NCI-H446 (cell line): ENCODE measurements at places on chromosomes 12 and 14.

DNA sequence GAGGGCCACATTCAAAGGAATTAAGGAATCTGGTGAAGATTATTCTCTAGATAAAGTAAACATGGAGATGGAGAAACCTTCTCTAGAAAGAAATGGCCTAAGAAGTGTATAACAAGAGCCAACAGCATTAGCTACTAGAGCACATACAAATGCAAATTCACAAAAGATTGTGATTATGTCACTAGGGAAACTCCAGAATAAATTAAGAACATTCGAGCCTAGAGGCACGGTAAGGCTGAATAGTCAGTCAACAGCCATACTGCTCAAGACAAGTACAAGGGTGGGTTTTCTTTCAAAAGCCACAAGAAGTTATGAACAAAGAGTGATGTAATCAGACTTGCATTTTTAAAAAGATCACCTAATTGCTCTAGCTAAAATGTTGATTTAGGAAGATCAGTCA lies 25.4 kb downstream of the PPP4R3A start:
- DNase-seq = no peak

DNA sequence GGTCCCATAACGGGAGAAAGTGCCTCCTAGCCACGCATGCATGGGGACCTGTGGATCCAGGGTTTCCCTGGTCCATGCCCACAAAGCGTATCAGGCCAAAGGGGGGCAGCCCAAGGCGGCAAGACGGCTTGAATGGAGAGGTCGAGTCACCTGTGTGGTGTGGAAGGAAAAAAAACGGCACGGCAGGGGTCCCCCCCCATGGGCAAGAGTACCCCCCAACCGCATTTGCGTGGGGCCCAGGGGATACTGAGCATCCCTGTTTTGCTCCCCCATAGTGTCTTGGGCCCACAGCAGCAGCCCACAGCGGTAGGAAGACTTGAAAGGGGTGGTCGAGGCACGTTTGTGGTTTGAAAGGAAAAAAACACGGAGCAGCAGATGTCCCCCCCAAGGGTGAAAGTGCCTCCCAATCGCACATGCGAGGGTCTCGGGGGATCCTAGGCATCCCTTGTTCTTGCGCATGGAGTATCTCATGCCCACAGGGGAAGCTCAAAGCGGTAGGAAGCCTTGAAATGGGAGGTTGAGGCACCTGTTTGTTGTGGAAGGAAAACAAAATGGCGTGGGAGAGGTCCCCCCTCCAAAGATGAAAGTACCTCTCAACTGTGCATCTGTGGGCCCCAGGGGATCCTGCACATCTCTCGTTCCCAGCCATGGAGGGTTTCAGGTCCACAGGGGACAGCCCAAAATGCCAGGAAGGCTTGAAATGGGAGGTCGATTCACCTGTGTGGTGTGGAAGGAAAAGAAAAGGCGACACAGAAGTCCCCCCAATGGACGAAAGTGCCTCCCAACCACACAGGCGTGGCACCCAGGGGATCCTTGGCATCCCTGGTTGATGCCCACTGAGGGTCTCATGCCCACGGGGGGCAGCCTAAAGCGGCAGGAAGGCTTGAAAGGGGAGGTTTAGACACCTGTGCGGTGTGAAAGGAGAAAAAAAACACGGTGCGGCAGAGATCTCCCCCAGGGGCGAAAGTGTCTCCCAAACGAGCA lies 577.5 kb downstream of the ALG10 start:
- DNase-seq = no peak

DNA sequence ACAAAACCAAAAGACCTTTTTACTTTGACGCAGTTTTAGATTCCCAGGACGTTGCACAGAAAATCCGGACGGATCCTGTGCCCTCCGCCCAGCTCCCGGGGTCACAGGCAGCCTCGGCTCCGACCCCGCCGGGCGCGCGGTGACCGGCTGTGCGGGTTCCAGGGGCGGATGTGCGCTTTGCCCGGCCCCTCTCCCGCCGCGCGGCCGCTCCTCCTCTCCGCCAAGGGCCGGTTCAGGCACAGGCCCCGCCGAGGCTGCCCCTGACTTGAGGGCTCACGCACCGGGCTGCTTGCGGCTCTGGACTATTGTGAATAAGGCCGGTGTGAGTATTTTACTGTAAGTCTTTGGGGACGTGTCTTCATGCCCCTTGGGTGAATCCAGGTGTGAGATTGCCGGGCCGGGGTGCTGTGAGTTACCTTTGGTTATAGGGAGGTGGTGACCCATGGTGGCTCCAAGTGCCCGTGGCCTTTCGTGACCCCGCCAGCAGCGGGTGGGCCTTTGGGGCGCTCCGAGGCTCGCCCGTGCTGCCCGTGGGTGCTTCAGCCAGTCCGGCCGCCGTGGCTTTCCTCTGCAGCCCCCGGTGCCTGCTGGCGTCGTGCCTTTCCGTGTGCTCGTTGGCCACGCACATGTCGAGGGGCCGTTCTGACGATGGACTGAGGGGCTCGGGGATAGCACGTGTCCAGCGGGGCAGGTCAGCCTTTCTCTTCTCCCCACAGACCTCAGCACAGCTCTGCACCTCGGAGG lies 45.9 kb downstream of the NOC4L start:
- no peak for DNase-seq

DNA sequence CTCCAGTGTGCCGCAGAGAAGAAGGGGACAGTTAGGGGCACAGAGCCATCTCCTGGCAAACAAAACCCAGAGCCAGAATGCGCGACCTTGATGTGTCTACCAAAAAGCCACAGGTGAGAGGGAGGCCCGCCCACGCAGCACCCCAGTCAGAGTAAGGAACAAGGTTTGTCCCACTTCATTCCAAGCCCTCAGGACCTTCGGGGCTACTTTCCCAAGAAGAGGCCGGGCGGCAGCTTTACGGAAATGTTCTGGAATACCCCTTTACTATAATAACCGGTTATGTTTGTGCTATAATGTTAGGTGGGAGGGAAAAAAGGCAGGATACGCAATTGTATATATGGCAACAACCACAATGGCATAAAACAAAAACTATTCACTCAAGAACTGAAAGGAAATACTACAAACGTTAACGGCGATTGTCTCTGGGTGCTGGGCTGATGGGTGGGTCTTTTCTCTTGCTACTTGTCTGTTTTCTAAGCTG lies 12.3 kb downstream of the CCDC88C start:
- no peak for DNase-seq

- no peak for DNase-seq
Observed at GRCh38 chr14:90831821-90832220, 15.6 kb upstream of the TTC7B start.

GRCh38 chr12:2054091-2055018 lies 1.6 kb downstream of the CACNA1C start:
- peak; percentile 33 for DNase-seq

GRCh38 chr12:70919176-70919575 lies 1.4 kb downstream of the PTPRR start:
- no peak for DNase-seq

DNA sequence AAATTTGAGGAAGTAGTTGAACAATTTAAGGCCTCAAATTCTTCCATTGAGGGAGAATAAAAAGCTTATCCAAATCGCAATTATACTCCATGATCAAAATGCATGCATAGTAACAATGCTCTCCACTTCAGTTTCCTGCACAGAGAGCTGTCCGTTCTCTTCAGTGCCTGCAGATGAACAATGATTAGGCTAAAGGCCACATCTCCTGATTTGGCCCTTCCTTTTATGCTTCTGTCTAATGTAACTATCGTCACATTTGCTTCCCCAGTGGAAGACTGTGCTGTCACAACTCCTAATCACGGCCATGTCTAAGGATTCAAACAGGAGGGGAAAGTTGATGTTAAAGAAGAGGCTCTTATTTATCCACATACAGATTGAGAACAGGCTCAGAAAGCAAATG lies 113.6 kb upstream of the NPAS3 start:
- no peak for DNase-seq

- no peak for DNase-seq
Observed at GRCh38 chr12:108348842-108349241, 9.7 kb upstream of the CMKLR1 start.

DNA sequence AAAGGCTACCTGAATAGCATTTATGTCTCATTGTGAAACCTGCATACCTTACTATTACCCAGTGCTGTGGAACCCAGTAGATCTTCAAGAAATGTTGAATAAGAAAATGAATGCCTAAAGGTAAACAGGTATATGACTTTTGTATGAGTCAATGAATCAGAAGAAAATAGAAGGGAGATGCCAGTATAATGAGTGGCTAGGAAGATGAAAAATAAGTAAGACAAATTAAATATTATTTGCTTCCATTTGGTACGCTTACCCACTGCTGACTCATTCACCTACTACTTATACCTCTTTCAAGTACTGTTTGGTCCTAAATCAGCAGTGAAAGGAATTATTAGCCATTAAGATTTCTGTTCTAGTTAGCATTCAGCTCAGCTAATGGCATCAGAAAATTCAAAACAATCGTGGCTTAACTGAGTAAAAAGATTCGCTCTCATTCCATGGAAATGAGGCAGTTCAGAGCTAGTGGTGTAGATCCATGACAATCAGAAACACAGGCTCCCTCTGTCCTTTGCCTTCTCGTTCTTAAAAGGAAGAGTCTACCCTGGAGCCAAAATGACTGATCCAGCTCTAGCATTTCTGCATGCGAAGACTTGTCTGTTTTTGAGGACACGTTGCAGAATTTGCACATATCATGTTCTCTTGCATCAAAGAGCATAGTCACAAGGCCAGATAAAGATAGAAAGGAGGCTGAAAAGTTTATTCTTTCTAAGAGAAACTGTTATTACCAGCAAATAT lies 705.8 kb upstream of the USP15 start:
- no peak for DNase-seq

DNA sequence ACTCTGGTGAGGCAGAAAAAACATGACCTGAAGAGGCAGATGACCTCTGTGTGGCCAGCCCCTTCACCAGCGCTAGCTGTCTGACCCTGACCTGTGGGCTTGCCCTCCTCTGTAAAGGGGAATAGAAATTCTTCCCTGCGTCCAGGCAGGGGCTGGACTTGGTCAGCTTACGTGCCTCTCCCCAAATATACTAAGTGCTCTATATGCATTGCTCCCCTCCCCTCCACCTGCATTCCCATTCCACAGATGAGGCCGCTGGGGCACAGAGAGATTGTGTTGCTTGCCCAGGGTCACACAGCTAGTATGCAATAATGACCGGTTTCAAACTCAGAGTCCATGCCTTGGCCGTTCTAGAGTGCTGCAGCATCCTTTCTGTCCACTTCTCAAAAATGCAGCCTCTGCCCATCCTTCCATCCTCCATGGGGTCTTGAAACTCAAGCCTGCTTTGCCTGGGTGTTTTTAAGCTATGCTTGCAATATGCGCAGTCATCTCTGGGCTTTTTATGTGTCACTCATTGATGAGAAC lies 303.9 kb downstream of the CACNA1C start:
- no peak for DNase-seq

GRCh38 chr12:107558816-107559382 lies 126.7 kb upstream of the PWP1 start:
- DNase-seq = no peak

DNA sequence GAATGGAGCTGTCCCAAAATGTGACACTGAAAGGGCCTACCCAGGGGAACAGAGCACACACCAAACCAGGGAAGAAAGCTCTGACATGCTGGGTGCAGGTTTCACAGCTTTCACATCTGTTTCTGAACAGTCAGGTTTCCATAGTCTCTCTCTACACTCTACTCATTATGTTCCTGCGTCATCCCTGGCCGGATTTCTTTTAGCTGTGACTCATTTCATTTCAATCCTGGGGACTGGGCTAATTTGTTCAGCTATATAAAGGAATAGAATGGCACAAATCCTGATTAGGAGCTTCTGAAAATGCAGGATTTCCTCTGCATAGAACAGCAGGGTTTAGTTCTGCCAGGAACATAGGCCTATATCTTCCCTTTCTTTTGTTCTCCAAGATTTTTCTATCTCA lies 649.8 kb downstream of the RPS29 start:
- no peak for DNase-seq

GRCh38 chr14:57848353-57848752 lies 17.5 kb downstream of the SLC35F4 start:
- DNase-seq = no peak

- peak; percentile 10 for DNase-seq
Observed at GRCh38 chr12:42129595-42130204, 15.0 kb downstream of the GXYLT1 start.

DNA sequence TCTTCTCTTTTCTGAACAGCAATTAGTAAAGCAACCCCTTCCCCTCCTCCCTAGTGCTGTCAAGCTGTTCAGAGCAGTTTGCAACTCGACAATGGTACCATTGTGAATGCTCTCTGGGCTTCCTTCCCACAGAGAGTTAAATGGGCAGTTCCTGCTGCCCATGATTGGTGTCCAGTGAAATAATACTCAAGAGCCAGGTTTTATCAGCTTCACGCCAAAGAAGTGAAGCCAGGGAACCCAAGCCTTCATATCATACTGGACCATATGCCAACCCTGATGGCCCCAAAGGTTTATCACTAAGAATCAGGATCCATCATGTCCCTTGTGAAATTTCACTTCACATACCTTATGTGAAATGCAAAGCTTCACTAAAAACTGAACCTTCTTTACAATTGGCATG lies 24.7 kb downstream of the INSM2 start:
- DNase-seq = peak; percentile 61

DNA sequence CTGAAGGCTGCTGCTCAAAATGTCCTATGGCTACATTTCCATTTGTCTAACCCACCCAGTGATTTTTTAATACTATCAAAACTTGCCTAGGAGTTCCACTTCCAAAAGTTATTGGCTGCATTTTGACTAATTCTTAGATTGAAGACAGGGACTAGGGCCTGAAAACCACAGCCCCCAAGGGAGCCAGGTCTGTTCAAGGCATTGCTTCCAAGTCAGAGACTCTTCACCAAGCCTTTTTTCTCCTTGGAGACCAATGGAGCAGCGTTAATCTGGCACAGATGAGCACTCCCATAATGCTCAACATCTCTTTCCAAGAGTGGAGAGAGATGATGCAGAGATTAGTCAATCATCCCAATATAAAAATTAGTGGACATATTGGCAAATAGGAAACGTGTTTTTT lies 112.5 kb upstream of the HIF1A start:
- no peak for DNase-seq

GRCh38 chr12:72133497-72134055 lies 138.6 kb upstream of the TRHDE start:
- DNase-seq = no peak
